ENCODE measurements at places on chromosomes 7 and 10.

GRCh38 chr10:114691442-114691941 lies 33.4 kb upstream of the ABLIM1 start:
- no peak for DNase-seq

GRCh38 chr10:118816471-118817168 lies 61.9 kb upstream of the CACUL1 start:
- no peak for DNase-seq

DNA sequence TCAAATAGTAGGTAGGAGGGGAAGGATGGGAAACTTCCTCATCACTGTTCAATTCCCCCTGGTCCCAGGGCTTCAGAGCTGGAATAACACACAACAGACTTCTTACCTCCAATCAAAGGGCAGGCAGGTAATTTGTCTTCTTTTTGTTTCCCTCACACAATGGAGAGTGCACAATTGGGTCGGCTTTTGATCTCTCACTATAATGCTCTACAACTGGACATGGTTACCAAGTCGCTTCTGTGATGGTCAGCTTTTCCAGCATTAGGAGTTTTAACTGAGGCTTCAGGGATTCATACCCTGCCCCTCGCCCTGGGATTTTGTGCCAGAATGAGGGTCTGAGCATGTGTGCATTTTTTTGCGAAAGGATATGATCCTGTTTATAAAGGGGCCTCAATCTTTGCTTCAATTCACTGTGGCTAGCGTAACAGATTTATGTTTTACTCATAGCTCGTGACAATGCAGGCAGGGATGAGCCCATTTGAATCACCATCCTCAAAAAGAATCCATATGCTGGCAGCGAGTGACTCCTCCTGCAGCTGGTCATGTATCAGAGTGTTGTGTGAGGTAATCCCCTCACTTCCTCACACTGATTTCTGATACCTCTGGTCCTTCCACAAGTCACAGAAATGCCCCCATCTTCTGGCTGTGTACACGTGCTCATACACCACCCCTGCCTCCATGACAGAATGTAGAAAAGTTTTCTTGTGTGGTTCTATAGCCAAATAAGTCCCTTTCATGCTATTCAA lies 189.6 kb downstream of the CTTNBP2 start:
- no peak for DNase-seq

DNA sequence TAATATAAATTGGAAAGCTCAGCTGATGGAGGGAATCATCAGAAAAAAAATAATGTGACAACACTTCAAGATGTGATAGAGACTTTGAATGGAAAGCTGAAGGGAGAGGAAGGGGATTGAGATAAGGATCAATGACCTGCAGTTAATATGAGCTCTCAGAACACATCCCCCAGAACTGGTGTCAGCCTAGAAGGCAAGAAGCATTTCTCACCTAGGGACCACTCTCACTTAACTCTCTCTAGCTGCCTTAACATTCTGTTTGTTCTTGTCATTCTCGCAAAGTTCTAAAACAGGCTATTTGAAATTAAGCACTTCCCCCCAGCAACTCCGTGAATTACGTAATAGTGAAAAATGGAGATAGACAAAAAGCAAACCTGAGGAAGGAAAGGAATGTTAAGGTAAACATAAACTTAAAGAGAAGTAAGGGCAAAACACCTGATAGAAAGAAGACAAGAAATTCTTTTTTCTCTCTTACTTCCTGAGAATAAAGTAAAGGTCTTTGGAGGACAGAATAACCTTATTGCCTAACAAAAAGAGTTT lies 1.2 kb upstream of the MPP7 start:
- DNase-seq: no peak

GRCh38 chr7:133789974-133790373 lies 337.2 kb upstream of the LRGUK start:
- no peak for DNase-seq

GRCh38 chr10:99681553-99681952 lies 22.2 kb downstream of the ENTPD7 start:
- no peak for DNase-seq

DNA sequence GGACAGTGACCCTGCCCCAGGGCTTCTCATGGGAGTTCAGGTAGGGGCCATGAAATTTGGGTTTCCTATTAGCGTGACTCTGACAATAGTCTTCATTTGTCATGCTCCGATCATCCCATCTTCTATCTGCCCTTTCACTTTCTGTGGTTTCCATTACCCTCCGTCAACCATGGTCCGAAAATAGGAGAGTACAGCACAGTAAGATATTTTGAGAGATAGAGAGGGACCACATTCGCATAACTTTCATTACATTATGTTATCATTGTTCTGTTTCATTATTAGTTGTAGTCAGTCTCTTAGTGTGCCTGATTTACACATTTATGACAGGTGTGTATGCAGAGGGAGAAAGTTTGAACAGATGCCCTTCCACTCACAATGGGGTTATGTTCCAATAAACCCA lies 649.2 kb downstream of the SDK1 start:
- no peak for DNase-seq

DNA sequence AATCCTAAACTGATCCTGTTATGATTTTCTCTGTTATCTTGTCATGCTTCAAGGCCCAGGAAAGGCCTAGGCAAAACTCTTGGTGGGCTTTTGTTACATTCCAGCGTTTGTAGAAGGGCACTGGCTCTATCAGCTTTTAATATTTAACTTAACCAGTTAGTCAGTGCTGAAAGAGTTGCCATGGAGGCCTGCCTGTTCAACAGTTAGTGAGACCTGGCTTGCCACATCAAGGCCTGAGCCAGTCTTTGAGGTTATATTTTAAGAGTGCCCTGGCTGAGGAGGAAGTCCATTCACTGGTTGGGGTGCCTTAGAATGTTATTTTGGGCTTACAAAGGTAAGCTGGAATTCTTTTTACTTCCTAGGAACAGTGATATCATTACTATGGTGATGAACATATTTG lies 144.1 kb upstream of the NRG3 start:
- DNase-seq: no peak

GRCh38 chr7:130084037-130084875 lies 13.9 kb downstream of the KLHDC10 start:
- DNase-seq: no peak

DNA sequence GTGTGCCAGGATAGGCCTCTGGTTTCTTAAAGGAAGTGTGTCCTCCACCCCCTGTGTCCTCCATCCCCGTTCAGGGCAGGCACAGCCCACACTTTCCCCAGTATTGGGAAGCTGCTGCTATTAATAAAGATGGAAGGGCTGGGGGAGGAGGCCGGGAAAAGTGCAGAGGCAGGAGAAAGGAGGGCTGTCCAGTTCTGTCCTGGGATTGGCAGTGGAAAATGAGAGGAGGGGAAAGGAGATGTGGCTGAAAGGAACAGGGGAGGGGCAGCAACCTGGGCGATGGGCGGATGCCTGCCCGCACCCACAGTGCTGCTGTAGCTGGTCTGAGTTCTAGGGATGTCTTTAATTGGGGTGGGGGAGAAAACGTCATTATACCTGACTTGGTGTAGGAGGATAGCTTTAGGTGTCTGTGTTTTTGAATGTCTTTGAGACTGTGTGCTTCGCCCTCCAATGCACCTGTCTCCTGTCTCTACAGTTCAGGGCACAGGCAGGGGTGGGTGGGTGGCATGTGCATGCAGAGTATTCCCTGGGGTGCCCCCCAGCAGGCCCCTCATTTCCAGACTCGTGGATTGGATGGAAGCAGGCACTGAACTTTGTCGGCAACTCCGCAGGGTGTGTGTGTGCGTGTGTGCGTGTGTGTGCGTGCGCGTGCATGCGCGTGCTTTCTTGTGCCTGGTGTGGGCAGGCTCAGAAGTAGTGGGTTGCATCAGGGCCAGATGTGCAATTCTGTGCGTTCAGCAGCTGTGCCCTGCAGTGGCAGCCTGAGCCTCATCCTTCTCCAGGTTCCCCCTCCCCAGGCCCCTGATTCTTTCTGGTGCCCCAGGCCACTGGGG lies 2.5 kb downstream of the TRIM8 start:
- DNase-seq: no peak

DNA sequence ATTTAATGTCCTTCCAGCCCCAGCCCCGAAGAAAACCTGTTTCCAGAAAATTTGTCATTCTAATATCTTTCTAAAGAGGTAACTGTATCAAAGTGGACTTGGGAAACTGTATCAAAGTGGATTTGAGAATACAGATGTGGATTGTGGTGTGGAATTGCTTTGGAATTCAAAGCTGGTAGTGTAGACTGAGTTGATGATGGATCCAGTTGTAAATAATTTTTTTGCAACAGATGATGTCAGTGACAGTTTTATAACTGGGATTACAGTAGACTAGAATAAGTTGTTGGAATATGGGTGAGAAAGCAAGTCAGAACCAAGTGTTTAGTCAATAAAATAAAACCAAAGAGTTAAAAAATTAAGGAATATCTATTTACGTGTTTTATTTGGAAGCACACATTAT lies 202.1 kb downstream of the LRMDA start:
- no peak for DNase-seq

- DNase-seq: no peak
These were observed 10.4 kb upstream of the PRKG1 start for GRCh38 chr10:51063659-51064535.

- no peak for DNase-seq
These were observed 545.3 kb downstream of the LRMDA start for GRCh38 chr10:75976681-75977080.

DNA sequence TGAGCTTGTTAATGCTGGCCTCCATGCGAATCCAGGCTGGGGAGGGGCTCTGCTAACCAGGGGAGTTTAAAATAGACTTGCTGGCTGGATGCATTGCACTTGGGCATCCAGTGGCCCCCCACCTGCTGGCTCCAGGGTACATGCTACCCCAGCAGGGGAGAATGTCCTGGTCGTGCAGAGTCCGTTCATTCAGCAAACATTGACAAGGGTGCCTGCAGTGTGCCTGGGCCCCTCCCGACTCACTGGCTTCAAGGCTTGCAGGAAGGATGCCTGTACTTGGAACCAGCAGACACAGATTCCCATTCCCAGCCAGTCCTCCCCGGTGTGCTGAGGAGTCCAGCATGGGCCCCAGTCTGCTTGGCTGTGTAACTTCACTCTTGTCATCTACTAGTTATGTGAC lies 1.5 kb downstream of the SLC29A3 start:
- DNase-seq: no peak

- DNase-seq: no peak
These were observed 285.7 kb downstream of the NXPH1 start for GRCh38 chr7:8719102-8719501.

GRCh38 chr10:51960494-51960895 lies 261.1 kb upstream of the CSTF2T start:
- DNase-seq: no peak

DNA sequence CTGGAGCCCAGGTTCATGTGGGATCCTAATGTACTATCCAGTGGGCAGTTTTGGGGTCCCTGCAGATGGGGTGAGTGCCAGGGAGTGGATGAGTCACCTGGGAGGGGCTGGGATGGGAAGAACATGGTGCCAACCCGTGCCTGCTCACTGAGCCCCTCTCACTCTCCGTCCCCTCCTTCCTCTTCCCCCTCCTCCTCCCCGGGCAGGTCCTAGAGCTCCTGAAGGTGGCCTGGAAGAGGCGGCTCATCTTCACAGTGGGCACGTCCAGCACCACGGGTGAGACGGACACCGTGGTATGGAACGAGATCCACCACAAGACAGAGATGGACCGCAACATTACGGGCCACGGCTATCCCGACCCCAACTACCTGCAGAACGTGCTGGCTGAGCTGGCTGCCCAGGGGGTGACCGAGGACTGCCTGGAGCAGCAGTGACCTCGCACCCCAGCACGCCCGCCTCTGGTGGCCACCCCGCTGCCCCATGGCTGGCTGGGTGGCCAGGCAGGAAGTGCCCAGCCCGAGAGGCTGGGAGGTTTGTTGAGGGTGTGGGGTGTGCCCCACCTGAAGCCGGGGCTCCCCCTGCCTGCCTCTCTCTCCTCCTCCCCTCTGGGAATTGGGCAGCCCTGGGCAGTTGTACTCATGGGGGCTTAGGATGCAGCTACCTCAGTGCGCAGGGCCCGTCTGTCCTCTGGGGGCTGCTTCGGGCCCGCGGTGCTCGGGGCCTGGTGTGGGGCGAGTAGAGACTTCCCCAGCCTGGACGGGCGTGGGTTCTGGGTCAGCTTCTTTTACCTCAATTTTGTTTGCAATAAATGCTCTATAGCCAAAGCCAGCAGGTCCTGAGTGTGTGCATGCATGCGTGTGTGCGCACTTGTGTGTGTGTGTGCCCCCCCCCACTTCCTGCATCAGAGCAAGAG lies 4.9 kb upstream of the UPK3B start:
- DNase-seq: no peak

GRCh38 chr10:60082341-60082740 lies 176.0 kb upstream of the CCDC6 start:
- no peak for DNase-seq

- DNase-seq: no peak
These were observed 430.6 kb upstream of the KCND2 start for GRCh38 chr7:119842337-119842736.

DNA sequence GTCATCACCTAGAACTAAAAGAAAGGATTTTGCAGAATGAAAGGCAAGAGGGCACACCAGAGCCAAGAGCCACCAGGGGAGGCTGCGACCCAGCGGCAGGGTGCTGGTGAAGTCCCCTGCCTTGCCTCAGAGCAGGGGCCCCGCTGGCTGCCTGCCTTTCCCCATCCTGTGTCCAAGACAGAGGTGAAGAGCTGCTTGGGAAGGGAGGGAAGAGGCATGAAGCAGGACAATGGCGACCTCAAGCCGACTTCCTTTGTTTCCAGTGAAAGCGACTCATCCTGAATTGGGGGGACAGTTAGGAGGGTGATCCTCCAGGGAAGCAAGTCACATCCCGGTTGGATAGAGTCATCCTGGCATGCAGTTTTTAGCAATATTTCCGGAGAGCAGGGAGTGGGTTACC lies 255.5 kb upstream of the YAE1 start:
- no peak for DNase-seq

- DNase-seq: no peak
These were observed 128.3 kb downstream of the SKAP2 start for GRCh38 chr7:26735976-26736600.

DNA sequence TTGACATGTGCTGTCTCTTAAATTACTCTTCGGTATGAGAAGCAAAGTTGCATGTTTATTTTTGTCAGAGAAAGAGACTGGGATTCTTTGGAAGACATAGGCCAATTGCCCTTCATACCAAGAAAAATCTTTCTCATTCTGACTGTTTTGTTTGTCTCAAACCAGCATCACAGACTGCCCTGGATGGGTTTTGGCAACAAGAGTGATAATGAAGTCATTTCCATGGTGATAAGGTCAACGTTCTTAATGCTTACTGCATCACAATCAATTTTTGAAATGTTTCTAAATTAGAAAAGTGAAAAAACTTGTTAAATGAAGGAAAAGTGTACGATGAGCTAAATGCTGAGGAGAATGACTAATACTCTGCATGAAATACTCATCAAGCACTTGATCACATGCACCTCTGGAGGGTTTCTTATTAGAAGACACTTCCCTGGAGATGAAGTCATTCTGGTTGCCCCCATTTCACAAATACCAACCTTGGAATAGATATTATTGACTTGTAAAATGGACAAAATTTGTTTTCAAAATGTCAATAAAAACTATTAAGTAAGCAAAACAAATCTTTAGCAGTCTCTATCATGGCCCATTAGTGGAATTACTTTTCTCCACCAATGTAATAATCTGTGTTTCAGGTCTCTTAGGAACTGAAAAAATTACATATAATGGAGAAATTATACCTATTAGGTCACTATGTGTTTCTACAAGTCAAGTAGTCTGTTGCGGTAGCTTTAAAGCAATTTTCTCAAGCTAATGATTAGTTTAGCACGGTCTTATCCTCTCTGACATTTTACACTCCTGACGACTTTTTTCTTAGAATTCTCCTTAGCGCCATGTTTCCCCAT lies 19.9 kb upstream of the SEC61G start:
- no peak for DNase-seq
